Activated CD8-positive, alpha-beta memory T cell treated with anti-CD3 and anti-CD28 coated beads for 4 hours (primary cell): ENCODE measurements at places on chromosomes 2 and 18.

DNA sequence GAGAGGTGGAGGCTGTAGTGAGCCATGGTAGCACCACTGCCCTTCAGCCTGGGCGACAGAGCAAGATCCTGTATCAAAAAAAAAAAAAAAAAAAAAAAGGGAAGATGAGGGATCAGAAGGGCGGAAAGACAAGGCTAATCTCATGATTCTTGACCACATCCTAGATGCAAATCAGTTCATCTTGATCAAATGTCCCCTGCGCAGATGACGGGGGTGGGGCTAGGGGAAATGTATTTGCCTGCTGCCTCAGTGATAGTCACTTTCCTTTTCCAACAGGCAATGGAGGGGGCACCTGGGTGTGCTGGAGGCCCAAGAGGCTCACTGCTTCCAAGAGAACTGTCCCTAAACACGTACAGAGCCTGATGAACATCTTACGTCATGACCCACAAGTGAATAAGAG lies 3.7 kb upstream of the EMILIN2 start:
- no peak for DNase-seq

DNA sequence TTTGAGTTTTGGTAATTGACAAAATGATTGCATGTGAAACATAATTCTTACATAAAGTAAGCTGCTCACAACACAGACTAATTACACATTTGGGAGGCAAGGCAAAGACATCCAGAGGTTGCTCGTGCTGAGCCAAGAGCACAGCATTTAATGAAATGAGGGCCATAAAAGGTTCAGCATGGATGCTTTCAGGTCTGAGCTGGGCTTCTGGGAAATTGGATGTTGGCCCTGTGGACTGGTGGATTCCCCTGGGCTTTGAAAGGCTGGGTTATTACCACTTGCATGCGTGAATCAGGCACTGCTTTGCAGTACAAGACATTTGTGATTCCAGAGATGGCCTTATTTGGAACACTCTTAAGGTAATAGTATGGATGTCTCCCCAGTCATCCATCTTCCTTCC lies 533.5 kb upstream of the NRP2 start:
- DNase-seq, result no peak

GRCh38 chr18:74856928-74857327 lies 259.3 kb downstream of the ZNF407 start:
- DNase-seq, result no peak

- no peak for DNase-seq
Measured at GRCh38 chr2:26838121-26838906, 9.6 kb upstream of the DPYSL5 start.

DNA sequence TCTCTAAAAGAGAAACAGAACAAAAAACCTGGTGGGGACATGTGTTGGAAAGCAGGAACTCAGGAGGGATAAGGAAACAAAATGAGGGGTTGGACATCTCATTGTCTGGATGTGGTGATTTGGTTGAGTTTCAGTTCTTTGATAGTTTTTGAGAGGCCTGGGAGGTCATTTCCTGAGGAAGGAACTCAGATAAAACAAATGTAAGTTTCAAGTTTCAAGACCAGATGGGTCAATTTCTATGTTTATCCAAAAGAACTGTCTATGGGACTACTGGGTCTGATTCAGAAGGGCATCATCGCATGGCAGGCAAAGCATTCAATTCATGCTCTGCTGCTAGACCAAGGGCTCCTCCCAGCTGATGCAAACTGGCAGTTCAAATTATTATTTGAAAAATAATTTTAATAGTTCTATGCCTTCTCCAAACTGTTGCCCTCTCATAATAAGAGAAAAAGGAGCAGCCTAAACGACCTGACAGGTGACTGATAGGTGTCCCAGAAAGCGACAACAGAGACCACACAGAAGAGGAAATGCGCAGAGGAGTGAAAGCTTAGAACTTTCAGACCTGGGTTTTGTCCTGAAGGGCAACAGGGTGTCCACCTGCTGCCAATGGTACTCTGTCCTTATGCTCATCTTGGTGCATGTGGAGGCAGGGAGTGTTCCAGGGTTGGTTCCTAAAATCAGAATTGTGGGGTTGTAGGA lies 39.3 kb upstream of the SH3RF3 start:
- DNase-seq, result no peak

- DNase-seq, result no peak
Measured at GRCh38 chr2:18976168-18976961, 382.1 kb downstream of the OSR1 start.

DNA sequence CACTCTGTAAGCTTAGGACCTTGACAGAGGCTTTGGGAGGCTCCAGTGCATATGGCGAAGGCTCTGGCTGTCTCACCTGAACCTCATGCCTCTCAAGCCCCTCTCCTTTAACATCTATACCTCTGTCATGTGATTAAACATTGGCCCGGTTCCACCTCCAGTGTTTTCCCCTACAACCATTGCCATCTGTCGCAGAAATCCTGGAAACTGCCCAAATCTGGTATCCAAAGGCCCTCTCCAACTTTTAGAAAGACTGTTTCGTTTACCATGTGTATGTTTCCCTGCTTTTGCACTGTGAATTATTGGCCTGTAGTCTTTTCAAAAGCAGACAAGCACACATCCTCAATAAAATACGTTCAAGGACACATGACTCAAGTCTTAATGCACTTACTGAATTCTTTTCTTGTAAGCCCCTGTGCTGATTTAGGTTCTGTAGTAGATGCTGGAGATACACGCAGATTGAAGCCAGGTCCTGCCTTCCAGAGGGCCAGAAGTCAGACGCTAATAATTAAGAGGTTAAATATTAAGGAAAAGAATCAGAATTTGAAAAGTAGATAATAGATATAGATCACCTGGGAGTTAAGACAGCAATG lies 386.4 kb upstream of the SLC14A2 start:
- DNase-seq, result no peak

- no peak for DNase-seq
Measured at GRCh38 chr2:200673191-200673590, 87.4 kb downstream of the AOX1 start.

DNA sequence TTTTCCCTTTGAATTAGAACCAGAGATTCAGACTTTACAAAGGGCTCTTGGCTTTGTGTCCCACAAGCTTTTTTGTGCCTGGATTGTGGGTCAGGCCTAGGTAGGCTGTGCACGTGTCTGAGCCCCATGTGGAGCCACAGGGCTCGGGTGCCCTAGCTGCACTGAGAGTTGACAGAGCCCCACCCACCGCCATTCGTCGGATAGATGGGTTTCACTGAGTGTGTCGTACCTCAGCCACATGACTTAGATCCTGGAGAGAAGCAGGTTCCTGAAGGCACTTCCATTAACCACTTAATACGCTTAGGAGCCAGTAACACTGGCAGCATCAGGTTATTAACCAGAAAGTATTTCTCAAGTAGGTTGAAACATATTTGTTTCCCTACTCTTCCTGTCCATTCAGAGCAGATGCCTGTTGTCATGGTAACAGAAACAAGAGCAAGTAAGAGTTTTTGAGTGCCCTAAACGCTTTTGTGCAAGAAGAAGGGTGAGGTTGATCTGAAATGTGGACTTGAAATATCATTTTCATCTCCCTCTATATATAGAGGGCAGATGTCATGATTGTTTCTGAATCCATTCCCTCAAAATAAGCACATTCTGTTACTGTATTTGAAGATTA lies 30.0 kb downstream of the ADCYAP1 start:
- DNase-seq, result no peak

DNA sequence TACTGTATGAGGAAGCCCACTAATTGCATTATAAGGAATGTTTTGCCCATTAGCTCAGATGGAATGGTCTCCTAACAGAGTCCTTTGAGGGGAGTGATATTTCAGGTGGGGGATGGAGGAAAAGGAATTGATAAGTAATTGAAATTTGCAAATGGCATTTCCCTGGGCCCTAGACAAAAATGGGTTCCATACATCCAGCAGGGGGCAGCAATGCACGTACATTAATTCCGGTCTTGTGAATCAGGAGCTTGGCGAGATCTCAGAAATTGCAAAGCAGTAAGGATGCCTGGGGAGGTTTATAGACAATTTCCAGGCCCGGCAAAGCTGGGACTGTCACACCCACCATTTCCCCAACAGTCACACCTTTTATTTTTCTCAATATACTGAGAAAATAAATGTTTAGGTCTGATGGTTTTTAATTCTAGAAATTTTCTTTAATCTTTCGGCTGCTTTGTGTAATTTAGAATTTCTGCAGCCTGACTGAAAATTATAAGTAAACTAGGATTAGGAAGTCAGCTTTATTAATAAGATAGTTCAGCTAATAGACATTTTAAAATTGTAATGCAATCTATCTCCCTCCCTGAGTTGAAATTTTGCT lies 122.8 kb downstream of the LYPD1 start:
- DNase-seq, result no peak
